Stimulated activated CD4-positive, alpha-beta T cell treated with anti-CD3 and anti-CD28 coated beads, Interleukin-4, amount 100 ng/mL, for 48 hours (primary cell): ENCODE measurements at places on chromosomes 3 and 15.
A peak's percentile ranks its signal among the peaks of the same experiment; 100 is the strongest.

DNA sequence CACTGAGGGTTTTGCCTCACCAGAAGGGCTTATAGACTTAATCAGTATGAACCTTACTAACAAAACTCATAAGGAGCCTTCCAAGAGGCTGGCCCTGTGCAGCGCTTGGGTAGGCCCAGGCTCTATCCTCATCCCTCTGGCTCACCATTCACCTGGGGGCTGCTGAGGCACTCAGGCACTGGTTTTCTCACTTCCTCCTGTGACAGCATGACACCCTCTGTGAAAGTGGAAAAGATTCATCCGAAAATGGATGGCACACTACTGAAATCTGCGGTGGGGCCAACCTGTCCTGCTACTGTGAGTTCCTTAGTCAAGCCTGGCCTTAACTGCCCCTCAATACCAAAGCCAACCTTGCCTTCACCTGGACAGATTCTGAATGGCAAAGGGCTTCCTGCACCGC lies 41.3 kb downstream of the PSMD6 start:
- no peak for DNase-seq

DNA sequence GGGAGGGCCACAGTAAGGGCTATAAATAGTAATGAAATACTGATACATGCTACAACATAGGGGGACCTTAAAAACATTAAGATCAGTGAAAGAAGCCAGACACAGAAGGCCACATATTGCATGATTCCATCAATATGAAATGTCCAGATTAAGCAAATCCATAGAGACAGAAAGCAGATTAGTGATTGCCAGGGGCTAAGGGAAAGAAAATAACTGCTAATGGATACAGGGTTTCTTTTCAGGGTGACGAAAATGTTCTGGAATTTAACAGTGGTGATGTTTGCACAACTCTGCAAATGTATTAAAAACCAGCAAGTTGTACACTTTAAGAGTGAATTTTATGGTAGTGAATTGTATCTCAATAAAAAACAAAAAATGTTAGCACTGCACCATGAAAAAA lies 37.0 kb downstream of the PIK3R4 start:
- no peak for DNase-seq

DNA sequence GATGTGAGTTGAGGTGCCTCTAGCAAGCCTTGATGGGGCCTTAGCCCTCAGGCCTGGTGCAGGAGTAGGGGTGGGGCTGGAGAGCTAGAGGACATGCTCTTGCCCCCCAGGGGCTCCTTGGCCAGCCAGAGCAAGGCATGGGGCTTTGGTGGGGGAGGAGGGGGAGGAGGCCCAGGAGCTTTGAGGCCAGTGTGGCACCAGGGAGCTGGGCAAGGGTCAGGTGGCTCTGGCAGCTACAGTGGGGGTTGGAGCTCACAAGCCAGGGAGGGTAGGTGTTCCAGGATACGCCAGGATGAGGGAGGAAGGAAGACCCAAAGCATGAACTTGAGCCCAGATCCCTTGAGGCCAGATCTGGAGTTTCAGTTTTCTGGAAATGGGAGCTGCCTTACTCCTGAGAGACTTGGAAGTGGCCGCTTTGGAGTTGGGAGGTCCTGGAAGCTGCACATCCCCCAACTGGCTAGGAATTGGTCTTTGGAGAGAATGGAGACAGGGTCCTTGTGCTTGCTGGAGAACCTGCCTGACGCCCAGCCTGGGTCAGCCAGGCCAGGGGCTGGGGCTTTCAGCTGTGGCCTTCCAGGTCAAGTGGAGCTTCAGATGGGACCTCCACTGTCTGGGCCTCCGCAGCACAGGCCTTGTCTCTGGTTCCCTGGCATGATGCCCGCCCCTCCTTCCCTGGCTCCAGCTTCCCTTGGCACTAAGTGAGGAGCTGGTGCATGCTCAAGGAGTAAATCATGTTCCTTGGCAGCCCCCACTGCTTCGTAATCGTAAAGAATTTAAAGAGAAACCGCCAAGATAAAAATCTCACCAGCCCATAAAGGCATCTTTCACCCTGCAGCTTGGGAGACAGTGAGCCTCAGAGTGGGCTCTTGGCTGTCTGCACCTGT lies 8.7 kb downstream of the SEMA3F start:
- no peak for DNase-seq

DNA sequence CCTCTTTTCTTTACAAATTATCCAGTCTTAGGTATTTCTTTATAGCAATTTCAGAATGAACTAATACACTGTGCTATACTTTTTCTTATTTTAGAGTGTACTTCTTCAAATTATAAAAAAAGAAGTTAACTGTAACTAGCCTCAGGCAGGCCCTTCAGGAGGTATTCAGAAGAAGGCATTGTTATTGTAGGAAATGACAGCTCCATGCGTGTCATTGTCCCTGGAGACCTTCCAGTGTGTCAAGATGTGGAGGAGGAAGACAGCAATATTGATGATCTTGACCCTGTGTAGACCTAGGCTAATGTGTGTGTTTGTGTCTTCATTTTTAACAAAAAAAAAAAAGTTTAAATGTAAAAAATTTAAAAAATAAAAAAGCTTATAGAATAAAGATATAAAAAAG lies 55.5 kb downstream of the IL12A start:
- no peak for DNase-seq

- DNase-seq, result peak; percentile 71
Measured at GRCh38 chr15:63560741-63561448, 36.3 kb upstream of the FBXL22 start.

DNA sequence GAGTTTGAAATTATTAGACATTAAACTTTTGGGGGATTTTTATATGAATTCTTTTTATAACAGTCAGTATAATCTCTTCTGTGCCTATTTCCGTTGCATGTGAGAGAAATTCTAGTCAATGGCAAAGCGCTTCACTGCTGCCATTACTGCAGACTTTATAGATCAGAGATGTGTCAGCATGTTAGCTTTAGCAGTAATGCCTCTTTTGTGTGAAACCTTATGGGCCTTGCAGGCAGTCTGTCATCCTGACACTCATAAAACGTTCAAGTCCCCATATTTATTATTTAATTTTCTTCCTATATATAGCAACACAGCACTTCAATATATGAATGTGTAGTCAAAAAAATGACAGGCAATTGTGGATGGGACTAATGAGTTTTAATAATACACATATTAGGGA lies 191.0 kb downstream of the NLGN1 start:
- DNase-seq, result no peak

- no peak for DNase-seq
Measured at GRCh38 chr3:55571216-55571813, 84.2 kb upstream of the WNT5A start.

GRCh38 chr3:37117548-37117947 lies 56.8 kb downstream of the LRRFIP2 start:
- no peak for DNase-seq

DNA sequence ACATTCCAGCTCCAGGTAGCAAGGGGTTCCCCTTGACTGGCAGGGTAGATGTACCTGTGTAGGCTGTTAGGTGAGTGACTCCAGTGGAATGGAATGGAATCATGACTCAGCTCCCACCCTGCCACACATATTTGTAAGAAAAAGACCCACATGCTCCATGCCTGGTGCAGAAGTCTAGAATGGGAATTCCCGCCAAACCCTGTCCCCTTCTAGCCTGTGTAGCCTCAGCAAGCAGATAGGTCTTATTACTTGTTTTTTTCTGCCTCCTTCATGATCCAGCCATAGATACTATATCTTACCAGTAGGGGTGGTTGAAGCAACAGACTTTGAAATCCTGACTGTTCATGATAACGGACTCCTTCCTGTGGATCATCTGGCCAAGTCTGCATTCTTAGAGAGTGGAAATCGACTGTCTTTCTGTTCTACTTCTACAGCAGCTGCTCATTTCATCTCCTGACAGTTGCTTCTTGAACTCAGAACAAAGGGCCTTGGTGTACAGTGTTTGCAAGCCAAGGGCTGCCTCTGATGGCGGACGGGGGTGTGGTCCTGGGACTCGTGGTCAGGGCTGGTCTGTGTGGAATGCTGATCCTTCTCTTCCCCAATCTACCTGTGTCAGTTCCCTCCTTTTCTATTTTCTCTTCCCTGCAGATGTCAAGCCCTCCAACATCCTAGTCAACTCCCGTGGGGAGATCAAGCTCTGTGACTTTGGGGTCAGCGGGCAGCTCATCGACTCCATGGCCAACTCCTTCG lies 16.3 kb downstream of the SNAPC5 start:
- DNase-seq, result no peak

GRCh38 chr3:43330981-43331380 lies 44.6 kb downstream of the SNRK start:
- DNase-seq, result no peak

GRCh38 chr15:62469478-62469873 lies 304.4 kb upstream of the C2CD4B start:
- DNase-seq, result no peak

DNA sequence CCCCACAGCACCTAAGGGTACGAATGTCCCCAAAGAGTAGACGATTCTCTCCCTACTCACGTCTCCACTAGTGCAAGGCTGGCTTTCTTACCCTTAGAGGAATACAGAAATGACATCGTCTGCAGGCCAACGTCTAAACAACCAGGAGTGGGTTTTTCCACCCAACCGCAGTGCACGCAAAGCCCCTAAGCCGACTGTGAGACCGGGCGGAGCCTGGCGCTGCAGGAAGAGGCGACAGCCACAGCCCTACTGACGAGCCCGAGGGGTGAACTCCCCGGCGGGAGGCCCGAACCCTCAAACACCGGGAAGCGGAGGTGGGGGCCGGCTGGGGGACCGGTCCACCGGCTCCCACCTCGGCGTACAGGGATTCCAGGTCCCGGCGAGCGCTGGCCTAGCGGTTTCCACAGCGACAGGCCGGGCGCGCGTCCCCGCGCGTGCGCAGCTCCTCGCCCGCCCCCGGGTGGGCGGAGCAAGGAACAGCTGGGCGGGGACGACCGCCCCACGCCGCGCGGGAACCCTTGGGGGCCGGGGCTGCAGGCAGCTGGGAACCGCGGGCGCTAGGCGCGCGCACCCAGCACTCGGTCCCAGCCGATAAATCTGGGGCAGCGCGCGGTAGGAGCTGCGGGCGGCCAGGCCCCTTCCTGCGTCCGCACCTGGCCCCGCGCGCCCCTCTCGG lies at the start of the genes CEP19 and PIGX:
CEP19 (minus strand) TSS at position 413 of the 676 bp plus-strand sequence. CDS start 3,593 bp downstream, outside the sequence.
PIGX (plus strand) TSS at position 540 of the 676 bp plus-strand sequence.
- DNase-seq, result peak; percentile 75

GRCh38 chr3:20054549-20054987 lies 14.3 kb downstream of the KAT2B start:
- DNase-seq, result peak; percentile 64

DNA sequence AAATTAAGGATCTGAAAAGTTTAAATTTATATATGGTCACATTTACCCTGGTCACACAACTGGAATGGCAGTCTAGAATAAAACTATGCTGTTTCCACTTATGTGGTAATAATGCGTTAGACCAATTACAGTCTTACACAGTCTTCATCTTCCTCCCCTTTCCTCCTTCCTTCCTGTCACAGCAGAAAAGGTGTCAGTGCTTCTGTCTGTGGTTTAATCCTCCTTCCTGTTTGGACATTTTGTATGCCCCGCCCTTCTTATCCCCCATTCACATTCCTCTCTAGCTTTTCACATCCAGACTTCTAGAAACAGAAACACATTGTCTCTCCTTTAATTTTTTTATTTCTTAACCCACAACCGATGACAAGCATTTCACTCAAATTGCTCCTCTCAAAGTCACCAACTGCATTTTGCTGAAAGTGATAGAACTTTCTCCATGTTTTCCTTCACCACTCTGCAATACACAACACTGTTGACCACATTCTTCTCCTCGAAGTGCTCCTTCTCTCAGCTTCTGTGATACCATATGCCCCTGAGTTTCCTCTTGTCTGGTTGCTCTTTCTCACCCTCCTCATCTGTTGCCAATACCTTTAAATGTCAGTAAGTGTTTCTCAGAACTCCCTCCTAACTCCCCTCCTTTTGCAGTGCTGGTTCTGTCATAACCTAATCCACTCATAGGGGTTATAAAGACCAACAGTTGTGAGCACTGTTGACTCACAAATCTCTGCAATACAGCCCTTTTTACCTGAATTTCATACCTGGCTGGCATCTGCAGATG lies 271.6 kb downstream of the UBE2E2 start:
- DNase-seq, result no peak

- DNase-seq, result no peak
Measured at GRCh38 chr3:171982828-171983227, 56.5 kb upstream of the FNDC3B start.

DNA sequence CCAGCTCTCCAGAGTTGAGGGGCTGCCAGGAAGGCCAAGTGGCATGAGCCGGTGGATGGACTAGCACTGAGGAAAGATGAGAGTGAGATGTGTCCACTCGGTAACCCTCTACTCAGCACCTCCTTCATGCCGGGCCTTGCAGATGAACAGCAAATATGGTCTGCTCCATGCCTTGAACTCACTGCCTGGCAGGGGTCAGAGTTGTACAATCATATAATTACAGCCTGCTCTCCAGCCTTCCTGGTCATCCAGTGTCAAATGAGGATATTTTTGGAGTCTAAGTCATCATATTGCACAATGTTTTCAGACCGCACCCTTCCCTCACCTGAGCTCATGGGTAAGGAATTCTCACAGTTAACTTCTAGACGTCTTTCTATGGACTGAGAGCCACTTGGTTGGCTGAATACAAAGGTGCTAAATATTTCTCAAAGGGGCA lies 4.9 kb downstream of the MGLL start:
- no peak for DNase-seq

DNA sequence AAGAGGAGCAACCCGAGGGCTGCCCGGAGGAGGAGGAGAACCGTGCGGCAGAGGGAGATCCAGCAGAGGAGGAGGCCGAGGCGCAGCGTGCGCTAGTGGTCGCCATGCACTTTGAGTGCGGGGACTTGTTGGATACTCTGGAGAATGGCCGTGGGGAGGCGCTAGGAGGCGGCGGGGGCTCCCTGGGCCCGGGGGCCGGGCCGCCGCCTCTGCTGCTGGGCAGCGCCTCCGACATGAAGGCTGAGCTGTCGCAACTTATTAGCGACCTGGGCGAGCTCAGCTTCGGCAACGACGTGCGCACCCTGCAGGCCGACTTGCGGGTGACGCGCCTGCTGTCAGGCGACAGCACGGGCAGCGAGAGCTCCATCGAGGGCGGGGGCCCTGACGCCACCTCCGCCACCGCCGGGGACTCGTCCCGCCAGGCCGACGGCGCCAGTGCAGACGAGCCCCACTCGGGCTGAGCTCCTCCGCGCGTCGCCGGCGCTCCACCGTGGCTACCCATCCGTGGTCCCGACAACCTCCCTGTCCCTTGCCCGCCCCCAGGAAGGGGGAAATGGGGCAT lies 2.0 kb downstream of the FAM43A start:
- DNase-seq, result peak; percentile 73
